ENCODE measurements at places on chromosomes 6 and 20. TPM values are rescaled to one million over a fixed set of nuclear protein-coding genes. Genes with fewer than 3 reads are reported as not detected.

The ETV7 gene
- total RNA-seq = 0.51 TPM

The UNC5CL gene
- total RNA-seq = 0.28 TPM

The PPP1R16B gene
- not detected for total RNA-seq

The MRPS18A gene
- total RNA-seq = 68.5 TPM

The GATA5 gene
- total RNA-seq = not detected

The SIRPD gene
- not detected for total RNA-seq

The CRISP1 gene
- not detected for total RNA-seq

The C4B gene
- total RNA-seq = 1.1 TPM

The SYNGAP1 gene
- 3.5 TPM for total RNA-seq

The HLA-DQB1 gene
- 2.0 TPM for total RNA-seq

The DYNLT2 gene
- total RNA-seq = 0.56 TPM

The ME1 gene
- 29.6 TPM for total RNA-seq

The C6orf141 gene
- total RNA-seq = 14.0 TPM

The LY6G6D gene
- total RNA-seq = not detected

The MCHR2 gene
- total RNA-seq = not detected

The NKX2-4 gene
- not detected for total RNA-seq

The LY6G6C gene
- 1.5 TPM for total RNA-seq

The POM121L2 gene
- total RNA-seq = not detected

The SLC44A4 gene
- total RNA-seq = 7.5 TPM

The LAMP5 gene
- total RNA-seq = not detected

The COMMD7 gene
- total RNA-seq = 23.6 TPM

The CGAS gene
- 1.8 TPM for total RNA-seq

The TRIM15 gene
- not detected for total RNA-seq

The TMEM151B gene
- not detected for total RNA-seq

The RAET1L gene
- 27.2 TPM for total RNA-seq

Measured in airway epithelial cell (primary cell).